Esophagus muscularis mucosa (tissue), 4 donors: ENCODE measurements at places on chromosomes 1 and 21. TPM values are rescaled to one million over a fixed set of nuclear protein-coding genes. Genes with fewer than 3 reads are reported as not detected.

Gene OLFM3
- 0.26 TPM for total RNA-seq

GRCh38 chr1:33378524-33378923, 52.4 kb downstream of the PHC2 start:
- no peak for DNase-seq

- DNase-seq = no peak
These were observed 35.0 kb downstream of the ACP6 start for GRCh38 chr1:147635342-147635741.

Gene SH3GLB1
- total RNA-seq = 73.1 TPM

DNA sequence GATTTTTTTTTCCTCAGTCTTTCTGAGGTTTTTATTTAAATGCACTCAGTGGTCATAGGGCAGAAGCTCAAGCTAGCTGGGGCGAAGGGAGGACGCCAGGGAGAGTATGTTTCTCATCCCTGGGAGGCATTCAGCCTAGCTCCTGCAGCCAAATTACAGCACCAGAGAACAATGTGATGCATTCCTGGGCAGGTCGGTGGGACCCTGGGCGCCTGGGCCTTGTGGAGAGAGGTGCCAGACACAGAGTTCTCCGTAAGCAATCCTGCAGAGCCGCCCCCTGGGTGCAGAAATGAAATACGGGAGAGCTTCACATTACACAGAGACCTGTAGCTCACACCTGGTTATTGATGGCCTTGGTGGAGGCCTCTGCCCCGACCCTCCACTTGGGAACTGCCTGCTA, 15.5 kb downstream of the WNT2B start:
- no peak for DNase-seq

- DNase-seq = no peak
These were observed 108.6 kb downstream of the PBX1 start for GRCh38 chr1:164667600-164667999.

Gene FCAMR
- total RNA-seq = not detected

Gene OR1C1
- total RNA-seq = not detected

Gene GSTM1
- total RNA-seq = not detected

- peak; percentile 98 for DNase-seq
These were observed 1.0 kb upstream of the S100A2 start for GRCh38 chr1:153566414-153567371.

DNA sequence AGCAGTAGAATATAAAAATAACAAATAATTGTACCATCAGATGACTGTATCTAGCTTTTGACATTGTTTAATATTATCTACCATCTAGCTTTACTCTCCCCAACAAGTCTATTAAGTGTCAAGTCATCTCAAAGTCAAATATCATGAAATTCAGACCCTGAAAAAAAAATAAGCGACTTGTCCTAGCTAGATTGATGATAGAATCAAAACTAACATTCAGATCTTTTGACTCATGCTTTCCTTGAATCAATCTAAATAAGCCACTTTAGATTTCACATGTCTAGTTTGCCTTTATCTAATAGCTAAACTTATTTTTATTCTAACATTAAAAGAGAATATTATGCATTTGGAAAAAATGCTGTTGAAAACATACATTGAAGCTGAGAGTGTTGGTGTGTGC, 35.4 kb downstream of the CRB1 start:
- DNase-seq = no peak

- DNase-seq = no peak
These were observed 411.4 kb downstream of the HLX start for GRCh38 chr1:221290669-221291068.
